ENCODE measurements at places on chromosomes 3 and 15.

DNA sequence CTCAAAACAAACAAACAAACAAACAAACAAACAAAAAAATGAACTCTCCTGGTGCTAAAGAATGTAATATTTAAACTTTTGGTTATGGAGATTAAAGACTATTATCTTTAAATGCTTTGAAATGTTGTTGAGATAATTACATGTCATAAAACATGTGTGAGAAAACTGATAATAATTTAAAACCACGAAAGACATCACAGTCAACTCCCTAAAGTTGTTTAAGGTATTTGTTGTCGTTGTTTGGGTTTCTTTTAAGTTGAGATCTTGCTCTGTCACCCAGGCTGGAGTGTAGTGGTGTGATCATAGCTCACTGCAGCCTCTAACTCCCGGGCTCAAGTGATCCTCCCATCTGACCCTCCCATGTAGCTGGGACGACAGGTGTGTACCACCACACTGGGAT is 12.0 kb downstream of the EFCAB12 start:
- DNase-seq, result no peak

- no peak for DNase-seq
Observed at GRCh38 chr3:165192610-165193192, 3.5 kb downstream of the SLITRK3 start.

DNA sequence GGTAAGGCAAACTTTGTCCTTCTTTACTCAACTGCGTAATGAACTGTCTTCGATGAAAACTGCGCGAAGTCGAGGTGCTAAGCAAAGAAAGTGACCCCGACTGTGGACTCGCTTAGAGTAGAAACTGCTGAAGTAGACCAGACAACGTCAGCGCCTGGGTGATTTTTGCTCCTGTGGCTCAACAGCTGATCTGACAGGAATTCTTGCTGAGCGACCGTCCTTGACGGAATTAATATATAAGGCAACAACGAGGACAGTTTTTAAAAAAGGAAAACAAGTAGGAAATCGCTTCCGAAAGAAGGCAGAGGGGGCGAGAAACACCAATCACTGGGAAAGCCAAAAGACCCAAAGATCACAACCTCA is 541 bp downstream of the RPS27L start:
- no peak for DNase-seq

- no peak for DNase-seq
Observed at GRCh38 chr3:31116651-31117050, 222.2 kb upstream of the GADL1 start.

GRCh38 chr3:41863024-41863423 is 98.9 kb downstream of the ULK4 start:
- DNase-seq, result no peak

- no peak for DNase-seq
Observed at GRCh38 chr3:16330351-16330750, 65.3 kb downstream of the OXNAD1 start.

GRCh38 chr3:123423806-123424205 is 25.1 kb downstream of the ADCY5 start:
- DNase-seq, result no peak

Measured in GOT3 (cell line).